ENCODE measurements at places on chromosomes 7 and 10.
A peak's percentile ranks its signal among the peaks of the same experiment; 100 is the strongest.

DNA sequence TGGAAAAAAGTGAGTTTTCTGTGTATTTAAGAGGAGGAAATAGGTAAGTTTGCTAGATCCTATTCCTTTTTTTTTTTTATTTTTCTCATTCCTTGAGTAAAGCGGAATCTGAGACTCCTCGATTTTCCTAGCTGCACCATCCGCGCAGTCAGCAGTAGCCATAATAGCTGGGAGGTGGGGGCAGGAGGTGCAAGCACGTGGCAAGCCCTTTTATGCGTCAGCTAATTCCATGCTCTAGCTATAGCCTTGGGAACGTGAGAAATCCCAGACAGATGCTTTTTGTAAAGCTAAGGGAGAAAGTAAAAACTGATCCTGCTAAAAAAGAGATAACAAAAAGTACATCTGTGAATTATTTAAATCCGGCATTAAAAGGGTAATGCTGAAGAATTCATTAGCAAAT, 33.2 kb upstream of the TPK1 start:
- DNase-seq = no peak

DNA sequence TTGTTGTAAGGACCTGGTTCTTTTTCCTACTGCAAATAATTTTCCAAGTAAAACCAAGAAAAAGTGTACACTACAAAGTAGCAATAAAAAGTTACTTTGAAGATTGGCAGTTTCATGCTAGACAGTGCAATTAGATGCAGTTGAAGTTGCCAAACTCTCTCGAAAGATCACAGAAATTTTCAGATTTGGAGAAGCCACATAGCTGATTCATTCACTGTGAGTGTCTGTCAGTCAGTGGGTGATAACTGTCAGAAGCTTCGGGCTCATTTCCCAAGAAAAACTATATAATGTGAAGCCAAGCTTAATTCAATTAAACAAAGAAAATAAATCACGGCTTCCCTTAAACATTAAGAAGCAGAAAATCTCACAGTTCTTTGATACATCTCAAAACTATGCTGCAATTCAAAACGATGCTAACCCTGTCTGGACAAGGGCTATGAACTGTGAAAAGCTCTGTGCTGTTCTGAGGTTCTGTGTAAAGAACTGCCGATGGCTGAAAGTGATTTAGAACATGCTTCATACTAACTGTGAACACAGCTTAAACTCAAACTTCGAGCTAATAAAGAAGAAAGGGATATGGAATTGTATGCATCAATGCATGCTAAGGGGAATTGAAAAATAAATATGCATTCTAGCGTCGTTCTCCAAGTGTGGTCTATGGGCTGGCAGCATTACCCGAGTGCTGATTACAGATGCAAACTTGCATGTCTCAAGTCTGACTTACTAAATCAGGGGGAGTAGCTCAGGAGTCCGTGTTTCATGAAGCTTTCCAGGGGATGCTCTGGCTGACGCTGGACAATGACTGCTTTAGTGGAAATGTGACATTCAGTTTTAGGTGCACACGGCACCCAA, 557.4 kb downstream of the CALN1 start:
- DNase-seq = no peak

GRCh38 chr7:16587790-16588189, 57.8 kb downstream of the ANKMY2 start:
- peak; percentile 43 for DNase-seq

DNA sequence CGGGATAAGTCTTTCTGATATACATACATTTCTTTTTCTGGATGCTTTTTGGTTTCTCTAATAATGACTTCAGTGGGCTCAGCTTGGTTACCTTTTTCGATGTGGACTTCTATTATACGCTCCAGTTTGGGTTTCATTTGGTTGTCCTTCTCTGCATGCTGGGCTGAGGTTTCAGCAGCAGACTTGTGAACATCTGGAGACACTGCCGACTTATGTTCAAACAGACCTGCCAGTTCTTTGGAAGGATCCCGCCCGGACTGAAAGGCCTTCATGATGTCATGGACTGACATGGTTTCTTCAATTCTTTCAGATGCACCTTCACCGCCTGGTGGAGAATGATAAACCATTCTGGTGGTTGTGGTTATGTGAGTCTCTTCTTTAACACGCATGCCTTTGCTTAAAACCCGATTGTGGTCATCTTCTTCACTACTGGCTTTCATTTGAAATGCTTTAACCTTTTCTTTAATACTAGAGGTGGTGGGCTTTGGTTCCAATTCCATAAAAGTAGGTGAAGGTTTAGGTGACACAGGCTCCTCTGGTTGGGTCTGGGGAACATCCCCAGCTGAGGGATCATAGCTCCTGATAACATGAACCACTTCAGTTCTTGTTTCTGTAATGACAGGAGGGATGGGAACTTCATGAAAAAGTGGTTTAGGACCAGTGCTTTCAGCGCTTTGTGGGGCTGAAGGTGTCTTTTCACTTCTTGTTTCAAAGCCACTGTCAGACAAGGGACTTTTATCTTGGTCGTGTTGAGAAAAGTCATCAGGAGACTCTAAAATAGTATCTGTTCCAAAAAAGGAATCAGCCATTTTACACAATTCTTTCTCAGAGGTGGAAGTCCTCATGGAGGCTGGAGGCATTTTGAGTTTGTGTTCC, 167.7 kb upstream of the CCDC6 start:
- no peak for DNase-seq

DNA sequence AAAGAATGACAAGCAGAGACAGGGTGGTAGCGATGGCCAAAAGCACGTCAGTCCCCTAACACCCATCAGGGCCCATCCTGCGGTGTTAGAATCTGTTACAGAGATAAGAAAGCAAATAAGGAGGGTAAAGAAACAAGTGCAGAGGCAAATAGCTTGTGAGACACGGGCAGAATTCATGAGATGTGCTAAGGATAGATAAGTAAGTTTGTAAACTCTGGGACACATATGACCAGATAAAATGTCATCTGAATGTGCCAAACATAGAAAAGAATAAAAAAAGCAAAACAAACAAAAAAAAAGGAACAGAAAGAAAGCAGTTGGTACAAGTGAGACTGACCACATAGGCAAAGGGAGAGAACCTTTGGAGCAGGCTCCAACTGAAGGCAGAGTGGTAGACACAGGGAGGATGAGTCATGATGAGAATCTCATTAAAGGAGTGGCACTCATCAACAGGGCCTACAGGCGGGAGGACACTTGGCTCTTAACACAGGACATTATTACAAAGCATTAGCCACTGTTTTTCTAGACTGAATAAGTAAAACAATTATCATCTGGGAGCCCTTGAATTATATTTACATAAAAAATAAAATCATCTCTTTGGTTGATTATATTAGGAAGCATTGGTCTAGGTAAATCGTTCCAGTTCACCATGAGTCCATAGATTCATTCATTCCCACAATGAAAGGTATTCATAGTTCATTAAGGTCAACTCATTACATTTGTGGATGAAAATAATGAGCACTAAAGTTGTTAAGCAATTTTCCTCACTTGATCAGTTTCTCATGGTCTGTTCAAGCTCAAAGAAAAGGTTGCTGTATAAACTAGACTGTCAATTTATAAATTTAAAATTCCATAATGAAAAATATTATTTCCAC, 21.5 kb upstream of the EPHB6 start:
- DNase-seq = no peak

DNA sequence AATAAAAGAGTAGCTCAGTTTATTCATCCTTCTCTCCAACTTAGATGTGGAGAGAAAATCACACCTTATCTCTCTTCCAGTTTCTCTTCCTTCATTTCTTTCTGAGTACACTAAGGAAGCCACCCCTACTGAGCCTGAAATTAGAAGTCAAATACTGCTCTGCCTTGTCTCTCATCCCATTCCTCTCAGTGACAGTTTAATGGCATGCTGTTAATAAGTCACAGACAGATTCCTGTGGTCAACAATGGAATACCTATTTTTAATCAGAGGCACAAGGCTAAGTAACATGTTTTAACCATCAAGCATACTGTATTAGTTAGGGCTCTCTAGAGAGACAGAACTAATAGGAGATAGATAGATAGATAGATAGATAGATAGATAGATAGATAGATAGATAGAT, 253.2 kb downstream of the HTR7 start:
- no peak for DNase-seq

GRCh38 chr7:128892521-128893250, 17.8 kb downstream of the KCP start:
- no peak for DNase-seq
